Germinal center (tissue), 1 donor: ENCODE measurements at places on chromosomes 7 and 10.

DNA sequence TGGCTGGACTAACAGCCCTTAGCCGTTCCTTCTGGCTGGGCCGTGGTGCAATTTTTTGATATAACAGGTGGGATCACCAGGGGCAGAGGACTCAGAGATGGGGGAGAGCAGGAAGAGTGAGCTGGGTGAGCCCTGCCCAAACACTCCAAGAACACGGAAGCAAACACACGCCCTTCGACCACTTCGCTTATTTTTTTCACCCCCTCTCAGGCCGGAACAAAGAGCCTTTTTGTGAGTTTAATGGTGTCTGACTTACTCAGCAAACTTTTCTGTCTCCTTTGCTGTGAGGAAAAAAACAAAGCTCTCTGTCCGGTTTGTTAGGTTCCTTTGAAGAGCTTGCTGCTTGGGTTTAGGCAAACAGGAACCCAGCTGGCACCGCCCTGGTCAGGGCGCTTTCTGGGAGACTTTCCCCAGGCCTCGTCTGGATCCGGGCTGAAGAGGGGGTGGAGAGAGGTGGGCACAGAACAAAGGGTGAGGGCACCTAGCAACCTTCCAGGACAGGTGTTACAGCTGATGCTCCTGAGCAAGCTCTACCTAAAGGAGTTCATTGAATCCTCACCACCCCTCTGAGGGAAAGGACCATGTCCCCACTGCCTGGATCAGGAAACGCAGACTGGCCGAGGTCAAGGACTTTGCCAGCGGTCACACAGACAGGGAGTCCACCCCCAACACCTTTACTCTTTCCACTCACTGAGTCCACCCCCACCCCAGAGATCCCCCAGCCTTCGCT lies 23.3 kb downstream of the CALML3 start:
- DNase-seq: no peak

- DNase-seq: no peak
Observed at GRCh38 chr7:155136619-155137243, 66.6 kb downstream of the HTR5A start.

- DNase-seq: no peak
Observed at GRCh38 chr7:28178599-28178998, 2.0 kb downstream of the JAZF1 start.

DNA sequence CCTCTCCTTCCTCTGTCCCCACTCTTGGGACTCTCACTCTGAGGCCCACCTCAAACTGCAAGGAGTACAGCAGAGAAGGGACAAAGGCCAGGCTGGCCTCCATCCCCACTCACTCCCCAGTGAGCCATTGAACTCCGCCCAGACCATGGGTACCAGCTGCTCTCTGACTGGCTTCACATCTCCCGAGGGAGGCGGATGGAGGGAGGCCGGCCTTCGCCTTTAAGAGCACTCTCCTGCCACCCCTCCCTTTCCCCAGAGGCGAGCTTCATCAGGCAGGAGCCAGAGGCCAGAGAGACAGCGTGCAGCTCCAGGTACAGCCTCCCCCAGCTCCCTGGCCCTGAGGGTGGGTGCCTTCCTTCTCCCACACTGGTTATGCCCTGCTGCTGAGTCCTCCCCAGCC lies 1.8 kb upstream of the LDB3 start:
- DNase-seq: no peak

GRCh38 chr7:38525857-38526256 lies 105.3 kb downstream of the AMPH start:
- DNase-seq: no peak

- DNase-seq: no peak
Observed at GRCh38 chr7:136637813-136638212, 230.6 kb upstream of the CHRM2 start.

GRCh38 chr10:33739031-33739430 lies 404.6 kb upstream of the NRP1 start:
- DNase-seq: no peak

- no peak for DNase-seq
Observed at GRCh38 chr10:51705774-51706173, 6.4 kb upstream of the CSTF2T start.

DNA sequence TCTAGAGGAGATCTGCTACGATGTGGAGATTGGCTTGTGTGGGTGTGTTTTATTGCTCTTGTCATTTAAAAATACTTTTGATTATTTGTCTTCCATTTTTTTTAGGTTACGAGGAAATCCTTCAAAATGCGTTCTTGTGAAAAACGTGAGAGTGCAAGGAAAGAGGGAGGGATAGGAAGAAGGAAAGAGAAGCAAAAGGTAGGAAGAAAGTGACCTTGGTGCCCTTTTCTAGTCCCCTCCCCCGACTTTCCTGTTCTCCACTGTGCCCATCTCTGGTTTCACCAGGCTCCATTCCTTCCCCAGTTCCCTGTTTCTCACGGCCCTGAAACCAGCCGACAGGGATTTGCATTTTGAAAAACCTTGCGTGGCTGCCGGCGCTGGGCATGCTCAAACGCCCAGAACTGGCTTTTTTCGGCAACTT lies 506 bp upstream of the GNAI1 start:
- no peak for DNase-seq

- DNase-seq: no peak
Observed at GRCh38 chr7:13540429-13540828, 449.0 kb downstream of the ETV1 start.

GRCh38 chr7:24732646-24733413 lies 24.4 kb downstream of the GSDME start:
- no peak for DNase-seq

DNA sequence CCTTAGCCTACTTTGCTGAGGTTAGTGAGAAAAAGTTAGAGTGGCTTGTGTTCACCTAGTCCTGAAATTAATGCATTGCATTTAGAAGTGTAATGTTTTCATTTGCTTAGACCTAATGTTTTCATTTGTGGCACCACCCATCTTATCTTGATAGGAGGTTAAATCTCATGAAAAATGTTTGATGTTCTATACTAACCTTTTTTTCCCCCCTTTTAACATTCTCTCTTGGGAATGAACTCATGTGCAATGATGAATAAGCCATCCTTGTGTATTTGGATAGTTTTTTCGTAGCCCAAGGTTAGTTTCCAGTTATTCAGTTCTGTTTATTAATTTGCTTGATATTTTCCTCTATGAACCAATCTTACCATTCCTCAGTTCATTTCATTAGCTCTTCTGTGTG lies 2.8 kb downstream of the FHIP2A start:
- DNase-seq: no peak

DNA sequence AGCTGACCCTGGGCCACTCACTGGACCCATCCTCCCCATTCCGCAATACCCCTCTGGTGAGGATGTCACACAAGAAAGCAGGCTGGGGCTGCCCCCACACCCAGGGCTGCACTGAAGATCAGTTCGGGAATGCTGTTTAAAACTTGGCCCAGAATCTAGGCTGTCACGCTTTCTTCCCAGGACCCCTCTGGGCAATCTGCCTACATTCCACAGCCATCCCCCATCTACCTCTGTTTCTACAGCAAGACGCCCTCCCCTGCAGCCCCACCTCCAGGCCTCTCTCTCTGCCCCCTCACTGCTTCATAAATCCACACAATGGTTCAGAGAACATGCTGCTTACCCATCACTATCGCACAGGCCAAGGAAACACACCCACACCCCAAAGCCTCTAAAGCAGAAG lies 36.1 kb downstream of the XPNPEP1 start:
- DNase-seq: no peak

DNA sequence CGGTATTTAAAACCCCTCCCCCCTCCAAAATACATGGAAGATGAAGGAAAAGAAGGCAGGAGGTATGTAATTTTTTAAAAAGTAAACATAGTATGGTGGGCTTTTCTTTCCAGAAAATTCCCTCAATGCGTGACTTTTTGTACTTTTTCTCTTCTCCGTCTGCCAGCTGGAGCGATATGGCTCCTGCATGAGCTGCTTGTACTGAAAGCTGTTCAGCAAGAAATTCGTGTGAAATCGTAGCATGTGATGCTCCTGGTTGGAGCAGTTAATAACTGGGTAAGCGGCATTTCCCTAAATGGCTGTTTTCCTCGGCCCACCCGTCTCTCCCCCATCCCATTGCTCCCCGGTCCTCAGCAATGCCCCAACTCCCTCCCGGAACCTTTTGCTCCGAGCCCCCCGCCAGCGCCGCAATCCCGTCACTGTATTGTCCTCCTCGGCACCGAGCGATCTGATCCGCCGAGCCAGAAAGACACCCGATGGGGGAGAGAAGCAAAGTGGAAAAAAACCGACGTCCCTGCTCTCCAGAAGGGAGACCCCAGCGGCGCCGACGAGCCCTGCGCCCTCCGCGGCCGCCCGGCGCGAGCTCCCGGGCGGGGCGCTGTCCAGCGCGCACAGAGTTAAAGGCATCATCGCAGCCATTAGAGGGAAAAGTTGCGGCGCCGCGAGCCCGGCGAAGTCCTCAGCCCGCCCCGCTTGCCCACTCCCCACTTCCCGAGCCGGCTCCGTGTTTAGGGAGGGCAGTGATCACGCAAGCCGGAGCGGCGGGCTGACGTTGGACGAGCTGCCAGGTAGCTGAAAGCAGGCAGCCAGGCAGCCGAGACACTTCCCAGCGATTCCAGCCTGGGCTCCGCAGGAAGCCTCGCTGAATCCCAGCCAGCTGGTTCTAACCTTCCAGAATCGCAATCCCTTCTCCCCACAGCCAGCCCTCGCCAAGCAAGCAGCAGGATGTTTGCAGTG lies at the start of gene VSTM2A:
VSTM2A (plus strand) TSS at position 707 of the 957 bp plus-strand sequence. CDS start 356 bp downstream, outside the sequence.
- no peak for DNase-seq

DNA sequence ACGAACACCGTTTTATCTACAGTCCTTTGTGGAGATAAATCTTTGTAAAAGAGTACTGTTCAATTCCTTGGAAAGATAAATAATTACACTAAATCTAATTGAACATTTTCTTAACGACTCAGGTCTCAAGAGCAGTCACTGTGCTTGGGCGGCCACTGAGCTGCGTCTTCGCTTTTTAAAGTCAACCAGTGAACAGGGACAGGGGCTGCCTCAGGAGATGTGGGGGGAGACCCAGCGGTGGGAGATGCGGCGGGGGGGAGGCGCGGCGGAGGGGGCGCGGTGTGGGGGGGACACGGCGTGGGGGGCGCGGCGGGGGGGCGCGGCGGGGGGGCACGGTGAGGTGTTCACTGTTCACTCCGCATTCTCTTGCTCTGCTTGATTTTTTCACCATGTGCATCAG lies 39.8 kb downstream of the CAMK2B start:
- no peak for DNase-seq

DNA sequence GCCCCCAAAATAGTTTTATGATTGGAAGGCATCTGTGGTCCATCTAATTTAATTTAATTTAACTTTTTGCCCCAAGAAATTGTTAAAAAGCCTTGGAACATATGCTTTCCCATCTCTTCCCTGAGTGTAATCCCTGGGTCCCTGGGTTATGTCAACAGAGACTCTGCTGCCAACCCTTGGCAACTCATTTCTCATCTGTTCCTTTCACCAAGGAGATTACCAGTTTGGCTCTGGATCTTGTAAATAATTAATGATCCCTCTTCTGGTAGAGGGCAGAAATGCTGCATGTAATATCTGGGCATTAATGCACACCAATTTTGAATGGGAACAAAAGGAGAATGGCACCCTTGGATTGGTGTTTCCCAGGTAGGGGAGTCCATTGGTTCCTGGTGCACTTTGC lies 514.2 kb downstream of the CCSER2 start:
- DNase-seq: no peak

GRCh38 chr10:21475393-21475792 lies 50.1 kb downstream of the SKIDA1 start:
- DNase-seq: no peak

DNA sequence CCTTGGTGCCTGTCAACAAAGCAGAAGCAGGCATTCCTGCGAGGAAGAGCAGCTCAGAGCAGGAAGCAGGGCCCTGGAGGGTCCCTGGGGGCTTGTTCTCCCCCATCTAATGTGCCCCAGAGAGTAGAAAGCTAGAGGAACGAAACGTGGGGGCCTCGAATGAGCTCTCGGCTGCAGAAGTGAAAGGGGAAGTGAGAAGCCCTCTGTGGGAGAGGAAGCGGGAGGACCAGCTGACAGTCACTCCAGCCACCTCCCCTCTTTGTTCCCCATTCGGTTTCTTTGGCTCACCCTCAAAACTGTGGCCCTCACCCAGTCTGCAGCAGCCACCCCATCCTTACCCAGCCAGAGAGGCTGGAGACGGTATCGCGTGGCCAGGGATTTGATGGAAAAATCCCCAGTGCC lies 25.0 kb downstream of the C10orf105 start:
- peak; percentile 89 for DNase-seq

GRCh38 chr7:128838981-128839731 lies 8.9 kb downstream of the FLNC start:
- DNase-seq: no peak

DNA sequence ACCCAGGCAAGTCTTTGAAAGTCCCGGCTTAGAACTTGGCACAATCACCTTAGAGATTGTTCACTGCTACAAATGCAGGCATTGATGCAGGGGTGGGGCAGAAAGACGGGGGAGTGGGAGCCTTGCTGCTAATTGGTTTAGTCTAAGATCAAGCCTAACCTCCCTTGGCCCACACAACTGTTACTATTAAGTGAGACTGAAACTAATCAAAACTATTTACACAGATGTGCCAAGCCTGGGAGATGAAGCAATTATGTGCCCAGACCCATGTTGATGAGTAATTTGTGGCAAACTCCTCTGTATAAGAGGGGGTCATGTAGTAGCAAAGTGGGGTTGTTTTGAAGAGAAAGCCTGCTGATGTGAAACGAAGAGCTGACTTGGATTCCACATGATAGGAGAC lies 178.2 kb upstream of the ITGB1 start:
- no peak for DNase-seq

- DNase-seq: peak; percentile 28
Observed at GRCh38 chr10:58335306-58336005, 650 bp downstream of the UBE2D1 start.

DNA sequence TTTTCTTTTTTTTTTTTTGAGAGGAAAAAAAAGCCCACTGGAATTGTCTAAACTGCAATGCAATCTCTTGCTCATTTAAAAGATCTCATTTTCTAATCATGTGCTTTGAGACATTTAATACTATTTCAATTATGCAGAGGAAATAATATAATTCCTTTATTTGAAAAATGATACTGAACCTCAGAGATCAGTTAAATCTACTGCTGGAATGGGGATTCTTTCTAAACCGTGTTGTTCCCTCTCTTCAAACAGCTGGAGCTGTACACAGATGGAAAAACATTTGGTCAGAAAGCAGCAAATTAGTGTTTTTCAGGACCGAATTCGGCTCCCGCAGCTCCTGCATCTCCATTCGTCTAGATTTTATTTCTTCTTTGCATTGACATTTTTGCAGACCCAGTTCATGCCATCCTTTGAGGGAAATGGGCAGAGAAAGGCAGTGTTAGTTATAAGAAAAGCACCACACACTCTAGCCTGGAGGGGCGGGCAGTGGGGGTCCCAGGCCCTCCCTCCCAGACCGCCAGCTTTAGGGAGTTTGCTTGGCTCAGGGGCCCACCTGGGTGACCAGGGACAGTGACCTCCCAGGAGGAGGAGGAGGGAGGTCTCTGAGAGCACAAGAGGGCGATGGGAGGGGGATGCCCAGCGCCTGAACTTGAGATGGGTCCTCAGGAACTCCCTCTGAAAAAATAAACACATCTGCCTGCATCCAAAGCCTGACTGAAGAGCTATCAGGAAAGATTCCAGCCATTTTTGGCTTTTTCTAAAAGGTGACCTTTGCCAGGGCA lies 32.4 kb downstream of the TRIM8 start:
- DNase-seq: no peak

DNA sequence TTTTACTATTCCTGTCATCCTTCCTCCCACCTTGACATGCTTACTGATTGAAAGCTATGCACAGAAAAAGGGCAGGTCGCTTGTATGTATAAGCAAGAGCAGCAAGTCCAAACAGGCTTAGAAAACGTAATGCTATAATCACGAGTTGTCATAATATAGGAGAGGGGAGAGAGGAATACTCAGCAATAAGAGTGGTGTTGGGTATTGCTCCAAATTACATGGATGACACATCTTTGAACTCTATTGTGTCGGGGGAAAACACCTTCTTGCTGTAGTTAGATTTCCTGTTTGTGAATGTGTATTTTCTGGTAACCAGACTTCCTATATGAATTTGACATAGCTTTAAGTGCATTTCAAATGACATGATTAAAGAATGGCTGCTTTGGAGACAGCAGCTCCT lies 7.5 kb downstream of the MET start:
- no peak for DNase-seq
